ENCODE measurements at places on chromosomes 3 and 15.

DNA sequence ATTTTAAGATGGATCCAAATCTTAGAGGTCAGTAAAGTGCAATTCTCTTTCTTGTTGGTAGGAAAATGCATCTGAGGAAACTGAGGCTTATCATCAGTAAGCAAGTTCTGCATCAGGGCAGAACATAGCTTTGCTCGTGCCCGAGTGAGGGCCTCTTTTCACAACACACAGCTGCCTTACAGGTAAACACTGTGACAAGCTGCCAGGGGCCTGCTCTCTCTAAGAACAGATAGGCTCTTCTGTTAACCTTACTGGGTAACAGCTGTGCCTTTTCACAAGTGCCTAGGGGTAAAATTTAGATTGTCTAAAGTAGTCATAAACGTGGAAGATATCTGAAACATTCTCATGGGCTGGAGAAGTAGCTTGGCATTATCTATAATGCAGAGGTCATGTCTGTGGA is 118.1 kb downstream of the C3orf38 start:
- DNase-seq = no peak

GRCh38 chr3:16357186-16358121 is 92.4 kb downstream of the OXNAD1 start:
- DNase-seq = peak; percentile 43

DNA sequence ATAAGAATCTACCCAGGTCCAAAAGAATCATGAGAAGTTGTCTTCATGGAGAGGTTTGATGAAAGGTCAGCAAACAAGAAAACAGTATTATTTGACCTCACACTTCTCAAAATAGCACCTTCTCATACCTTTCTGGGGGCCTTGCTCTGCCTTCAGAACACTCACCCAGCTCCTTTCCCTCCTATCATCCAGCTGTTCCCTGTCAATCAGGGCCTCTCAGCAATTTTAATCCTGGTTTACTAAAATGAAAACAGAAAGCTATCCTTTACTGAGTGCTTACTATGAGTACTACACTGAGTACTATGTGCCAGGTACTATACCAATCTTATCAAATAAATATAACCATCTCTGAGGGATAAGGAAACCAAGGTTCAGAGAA is 138.6 kb downstream of the GAP43 start:
- no peak for DNase-seq

DNA sequence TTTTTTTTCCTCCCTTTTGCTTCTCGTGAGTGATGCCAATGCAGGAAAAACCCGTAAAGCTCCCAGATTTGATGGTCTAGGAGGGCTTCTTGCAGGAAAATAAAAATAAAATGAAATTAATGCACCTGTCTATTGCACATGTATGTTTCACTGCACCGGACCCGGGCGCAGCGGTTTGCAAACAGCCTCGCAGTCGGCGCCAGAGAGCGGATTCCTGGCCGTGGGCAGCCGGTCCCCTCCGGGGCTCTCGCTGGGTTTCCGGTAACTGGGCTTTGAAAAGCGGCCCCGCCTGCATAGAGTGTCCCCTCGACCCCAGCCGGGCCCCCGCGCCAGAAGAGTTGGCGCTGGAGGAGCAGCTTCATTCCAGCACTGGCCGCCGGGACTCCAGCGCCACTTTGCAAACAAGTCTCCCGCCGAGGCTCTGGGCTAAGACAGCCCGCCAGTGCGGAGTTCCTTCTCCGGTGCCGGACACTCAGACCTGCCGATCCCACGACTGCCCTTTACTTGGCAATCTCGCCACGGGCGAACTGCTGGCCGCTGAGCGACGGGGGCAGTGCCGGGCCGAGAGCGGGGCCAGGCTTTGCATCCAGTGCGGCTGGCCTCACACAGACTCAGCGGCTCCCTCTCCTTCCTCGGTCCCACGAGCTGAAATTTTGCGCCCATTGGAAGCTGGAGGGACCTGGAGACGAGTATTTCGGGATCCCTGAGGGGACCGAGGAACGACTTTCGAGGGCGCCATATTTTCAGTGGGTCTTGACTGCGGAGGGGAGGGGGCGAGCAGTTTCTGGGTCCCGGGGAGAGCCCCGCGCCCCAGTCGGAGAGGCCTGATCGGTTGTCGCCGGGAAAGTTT is 225.9 kb upstream of the C2CD4B start:
- peak; percentile 82 for DNase-seq

DNA sequence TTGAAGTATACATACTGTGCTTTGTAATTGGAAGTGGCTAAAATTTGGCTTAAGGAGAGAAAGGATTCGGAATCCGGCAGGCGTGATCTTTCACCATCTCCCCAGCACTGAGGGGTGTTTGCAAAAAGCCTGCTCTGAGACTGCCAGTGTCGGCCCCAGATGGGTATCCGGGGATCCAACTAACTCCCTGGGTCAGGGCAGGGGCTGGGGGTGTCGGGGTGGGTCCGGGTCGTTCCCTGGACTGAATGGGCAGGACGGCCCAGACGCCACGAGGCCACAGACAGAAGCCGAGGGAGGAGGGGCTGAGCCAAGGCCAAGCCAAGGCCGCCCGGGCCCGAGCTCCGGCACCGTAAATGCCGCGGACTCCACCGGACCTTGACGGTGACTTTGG is 349 bp downstream of the PPIB start:
- no peak for DNase-seq

DNA sequence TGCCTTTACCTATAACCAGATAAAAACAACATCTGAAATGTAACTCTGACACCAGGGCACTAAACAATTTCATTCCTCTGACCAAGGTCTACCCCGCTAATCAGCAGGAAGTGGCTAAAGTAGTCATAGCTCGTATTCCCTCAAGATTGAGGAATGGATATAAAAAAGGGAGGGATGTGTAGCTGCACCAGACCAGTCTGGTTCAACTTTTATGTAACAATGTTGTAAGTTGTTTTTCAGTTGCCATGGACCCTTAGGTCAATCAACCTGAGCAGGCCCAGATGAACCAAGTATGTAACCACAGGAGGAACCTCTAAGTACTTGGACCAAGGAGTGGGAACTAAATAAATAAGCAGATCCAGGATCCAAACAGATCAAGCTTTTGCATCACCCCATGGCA is 28.4 kb upstream of the IFT57 start:
- DNase-seq = no peak

DNA sequence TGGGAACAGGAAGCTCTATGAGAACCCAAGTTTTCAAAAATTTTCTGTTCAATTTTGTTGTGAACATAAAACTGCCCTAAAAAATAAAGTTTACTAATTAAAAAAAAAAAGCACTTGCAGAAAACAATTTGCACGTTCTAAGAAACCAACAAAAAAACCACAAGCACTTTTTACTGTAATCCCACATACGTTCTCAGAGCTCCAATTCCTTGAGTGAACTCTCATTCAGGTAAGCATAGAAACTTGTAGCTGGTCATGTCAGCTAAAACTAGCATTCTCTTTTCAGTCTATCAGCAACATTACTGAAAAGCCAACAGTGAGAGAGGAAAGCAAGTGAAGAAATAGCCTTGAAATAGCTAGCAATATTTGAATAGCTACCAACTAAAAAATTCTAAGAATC is 11.5 kb upstream of the TMF1 start:
- no peak for DNase-seq

- no peak for DNase-seq
Observed at GRCh38 chr3:60322298-60322856, 928.9 kb downstream of the FHIT start.

DNA sequence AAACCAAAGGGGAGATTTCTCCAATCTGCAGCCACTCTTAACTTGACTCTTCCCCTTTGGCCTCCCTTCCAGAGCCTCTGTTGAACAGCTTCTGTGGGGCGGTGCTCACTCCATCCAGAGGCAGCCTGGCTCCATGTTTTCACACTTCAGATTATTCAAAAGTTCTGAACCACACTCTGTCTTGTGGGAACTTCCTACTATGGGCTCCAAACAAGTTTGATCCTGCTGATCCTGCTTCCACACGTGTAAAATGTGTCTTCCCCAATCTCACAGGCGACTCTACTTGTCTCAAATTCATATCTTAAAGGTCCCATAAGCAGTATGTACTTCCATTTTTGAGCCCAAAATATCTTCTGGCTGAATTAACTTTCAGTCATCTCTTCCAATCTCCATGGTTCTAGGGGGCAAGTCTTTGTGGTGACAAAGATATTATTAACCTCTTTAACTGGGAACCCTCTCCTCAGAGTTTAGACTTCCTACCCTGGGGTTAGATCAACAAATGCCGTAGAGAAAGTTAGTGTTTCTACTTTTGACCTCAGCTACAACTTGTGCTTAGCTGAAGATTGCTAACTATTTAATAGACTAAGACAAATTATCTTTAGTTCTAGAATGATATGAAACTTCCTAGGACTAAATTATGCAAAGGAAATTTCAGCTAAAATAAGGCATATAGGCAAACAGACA is 176.3 kb upstream of the BCL6 start:
- no peak for DNase-seq

DNA sequence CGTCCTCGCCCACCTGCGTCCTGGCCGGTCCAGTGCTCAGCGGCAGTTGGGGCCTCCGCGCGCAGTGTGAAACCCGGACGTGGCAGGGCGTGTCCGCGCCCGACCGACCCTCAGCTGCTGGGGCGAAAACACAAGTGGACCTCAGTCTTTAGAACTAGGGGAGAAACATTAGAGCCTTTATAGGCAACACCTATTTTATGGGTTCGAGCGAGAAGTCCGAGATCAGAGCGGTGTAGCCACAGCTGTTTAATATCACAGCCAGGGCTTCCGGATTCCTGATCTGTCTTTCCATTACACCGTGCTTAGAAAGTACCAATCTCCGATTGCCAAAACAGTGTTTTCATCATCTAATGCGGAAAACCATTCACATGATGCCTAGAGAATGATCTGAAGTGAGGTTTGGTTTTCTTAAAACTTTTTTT is 506 bp downstream of the RAD51 start:
- DNase-seq = no peak

- no peak for DNase-seq
Observed at GRCh38 chr3:81466201-81466560, 295.3 kb downstream of the GBE1 start.

- no peak for DNase-seq
Observed at GRCh38 chr3:136657526-136657925, 94.7 kb downstream of the STAG1 start.

DNA sequence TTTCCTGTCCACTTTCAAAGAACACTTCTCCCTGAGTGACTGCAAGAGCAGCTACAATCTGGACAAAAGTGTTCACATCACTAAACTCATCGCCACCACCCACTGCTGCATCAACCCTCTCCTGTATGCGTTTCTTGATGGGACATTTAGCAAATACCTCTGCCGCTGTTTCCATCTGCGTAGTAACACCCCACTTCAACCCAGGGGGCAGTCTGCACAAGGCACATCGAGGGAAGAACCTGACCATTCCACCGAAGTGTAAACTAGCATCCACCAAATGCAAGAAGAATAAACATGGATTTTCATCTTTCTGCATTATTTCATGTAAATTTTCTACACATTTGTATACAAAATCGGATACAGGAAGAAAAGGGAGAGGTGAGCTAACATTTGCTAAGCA is 1.8 kb downstream of the CCRL2 start:
- no peak for DNase-seq

GRCh38 chr3:88235102-88235501 is 85.3 kb downstream of the C3orf38 start:
- no peak for DNase-seq

DNA sequence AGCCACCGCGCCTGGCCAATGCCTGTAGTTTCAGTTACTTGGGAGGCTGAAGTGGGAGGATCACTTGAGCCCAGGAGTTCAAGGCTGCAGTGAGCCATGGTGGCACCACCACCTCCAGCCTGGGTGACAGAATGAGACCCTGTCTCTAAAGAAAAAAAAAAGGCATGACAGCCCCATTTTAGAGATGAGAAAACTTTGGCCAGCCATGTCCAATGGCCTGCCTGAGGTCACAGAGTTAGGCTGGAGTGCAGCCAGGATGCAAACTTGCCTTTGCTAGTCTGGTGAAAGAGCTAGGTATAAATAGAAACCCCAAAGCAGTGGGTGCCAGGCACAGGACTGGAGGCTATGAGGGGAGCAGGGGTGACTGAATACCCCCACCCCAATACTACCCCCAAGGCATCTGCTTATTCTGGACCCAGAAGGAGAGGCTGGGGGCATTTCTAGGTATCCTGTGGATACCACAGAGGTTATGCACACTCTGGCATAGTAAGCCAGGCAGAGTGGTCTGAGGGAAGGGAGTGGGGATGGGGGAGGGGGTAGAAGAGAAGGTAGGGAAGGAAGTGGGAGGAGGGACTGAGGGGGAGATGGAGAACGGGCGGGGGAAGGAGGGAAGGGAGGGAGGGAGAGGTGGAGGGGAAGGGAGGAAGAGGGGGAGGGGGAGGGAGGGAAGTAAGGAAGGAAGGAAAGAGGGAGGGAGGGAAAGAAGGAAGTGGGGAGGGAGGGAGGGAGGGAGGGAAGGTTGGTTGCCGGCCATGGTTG is 16.2 kb upstream of the C15orf39 start:
- no peak for DNase-seq

- DNase-seq = peak; percentile 13
Observed at GRCh38 chr3:136818191-136818768, 646 bp upstream of the SLC35G2 start.

DNA sequence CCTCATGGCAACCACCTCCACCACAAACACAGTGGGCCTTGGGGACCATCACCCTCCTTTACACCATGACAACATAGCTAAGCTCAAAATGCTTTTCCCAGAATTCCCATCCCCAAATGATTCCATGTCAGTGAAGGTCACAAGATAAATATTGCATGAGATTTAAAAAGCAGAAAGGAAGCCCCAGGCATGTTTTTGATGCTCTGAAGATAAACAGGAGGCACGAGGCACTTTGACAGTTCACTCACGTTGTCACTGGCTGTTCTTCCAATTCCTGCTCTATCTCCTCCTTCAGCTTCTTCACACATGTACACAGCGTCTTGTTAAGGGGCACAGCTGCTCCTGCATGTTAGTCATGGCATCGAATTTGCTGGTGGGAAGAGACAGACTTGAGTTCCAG is 180.4 kb downstream of the STAC start:
- no peak for DNase-seq

- peak; percentile 14 for DNase-seq
Observed at GRCh38 chr3:76585794-76586392, 454.0 kb upstream of the ROBO2 start.

DNA sequence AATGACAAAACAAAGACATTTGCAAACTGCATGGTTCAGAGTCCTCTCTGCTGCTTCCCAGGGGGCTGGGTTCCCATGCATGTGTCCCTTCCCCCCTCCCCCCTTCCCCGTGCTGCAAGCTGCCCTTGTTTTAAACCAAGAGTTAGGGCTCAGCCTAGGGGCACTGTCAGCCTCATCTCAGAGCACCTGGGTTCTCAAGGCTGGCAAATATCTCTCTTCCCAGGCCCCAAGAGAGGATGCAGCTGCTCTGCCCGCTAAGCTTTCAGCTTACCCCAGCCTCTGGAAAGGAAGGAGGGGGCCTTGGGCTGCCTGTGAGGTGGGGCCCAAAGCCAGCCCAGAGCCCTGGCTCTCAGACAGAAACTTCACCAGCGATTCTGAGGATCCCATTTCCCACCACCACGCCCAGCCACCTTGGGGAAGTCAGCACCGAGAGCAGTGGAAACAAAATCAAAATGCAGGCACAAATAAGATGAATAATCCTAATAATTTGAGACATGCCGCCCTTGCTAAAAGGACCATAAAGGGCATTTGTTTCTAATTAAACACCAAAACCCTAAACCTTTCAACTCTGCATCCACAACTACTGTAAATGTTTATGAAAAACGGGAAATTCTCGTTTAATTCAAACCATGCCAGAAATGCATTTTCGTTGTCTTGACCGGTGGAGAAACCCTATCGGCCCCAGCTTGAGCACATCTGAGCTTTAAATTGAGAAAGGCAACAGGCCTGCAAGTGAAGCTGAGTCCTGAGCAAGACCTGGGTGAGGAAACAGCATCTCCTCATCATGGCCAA is 67.7 kb upstream of the WNT5A start:
- peak; percentile 37 for DNase-seq
